ENCODE measurements at places on chromosomes 5 and 9.
A peak's percentile ranks its signal among the peaks of the same experiment; 100 is the strongest.

DNA sequence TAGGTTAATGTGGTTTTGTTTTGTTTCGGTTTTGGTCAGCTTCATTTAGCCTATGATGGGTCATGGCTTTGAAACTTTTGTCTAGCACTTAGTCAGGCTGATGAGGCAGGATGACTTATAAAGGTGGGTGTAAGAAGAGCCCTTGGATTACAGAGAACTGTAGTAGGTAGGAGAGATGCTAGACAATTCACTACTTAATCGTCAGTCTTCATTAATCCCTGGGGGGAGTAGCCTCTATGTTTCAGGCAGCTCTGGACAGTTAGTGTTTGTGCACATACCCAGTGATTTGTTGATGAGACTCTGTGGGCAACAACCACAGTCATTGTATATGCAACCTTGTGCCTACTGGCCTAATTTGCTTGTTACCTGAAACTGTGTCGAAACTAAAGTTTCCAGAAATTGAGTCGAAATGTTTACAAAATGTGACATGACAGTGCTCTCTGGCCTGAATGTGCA, 113.3 kb downstream of the MTREX start:
- no peak for DNase-seq

DNA sequence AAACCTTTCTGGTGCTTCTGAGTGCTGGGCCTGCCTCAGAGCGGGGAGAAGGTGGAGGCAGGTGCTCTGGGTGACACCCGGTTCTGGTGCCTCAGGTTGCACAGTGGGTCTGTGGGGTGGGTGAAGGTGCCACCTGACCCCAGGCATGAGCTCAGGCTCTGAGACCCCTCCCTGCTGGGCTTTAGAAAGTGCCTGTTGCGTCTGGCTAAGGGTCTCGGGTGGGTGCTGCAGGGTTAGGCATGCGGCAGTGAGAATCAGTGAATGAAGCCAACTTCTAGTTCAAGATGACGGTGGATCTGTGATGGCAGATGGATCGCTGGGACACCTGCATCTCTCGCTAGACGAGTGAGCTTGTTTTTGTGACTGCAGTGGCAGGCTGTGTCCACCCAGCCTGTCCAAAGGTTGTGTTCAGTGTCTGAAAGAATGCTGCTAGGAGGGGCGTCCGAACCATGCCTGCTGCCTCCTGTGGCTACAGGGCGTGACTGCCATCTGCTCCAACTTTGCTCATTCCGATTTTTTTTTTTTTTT, 5.0 kb downstream of the SQSTM1 start:
- no peak for DNase-seq

DNA sequence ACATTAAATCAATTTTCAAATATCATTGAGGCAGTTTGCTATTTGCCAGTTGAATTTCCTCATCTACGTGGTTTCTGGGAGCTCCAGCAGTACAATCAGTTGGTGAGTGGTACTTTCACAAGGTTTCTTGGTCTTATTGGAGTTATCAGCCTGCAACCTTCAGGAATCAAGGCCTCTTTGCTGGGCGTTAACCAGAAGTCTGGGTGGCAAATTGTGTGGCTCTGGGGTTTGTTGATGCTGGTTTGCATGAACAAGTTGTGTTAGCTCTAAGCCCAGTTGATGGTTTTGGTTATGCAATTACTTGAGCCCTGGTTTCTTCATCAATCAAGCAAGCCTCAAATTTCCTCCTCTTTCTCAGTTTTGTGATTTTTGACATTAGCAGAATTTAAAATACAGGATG, 152.9 kb upstream of the ANKRD55 start:
- no peak for DNase-seq

DNA sequence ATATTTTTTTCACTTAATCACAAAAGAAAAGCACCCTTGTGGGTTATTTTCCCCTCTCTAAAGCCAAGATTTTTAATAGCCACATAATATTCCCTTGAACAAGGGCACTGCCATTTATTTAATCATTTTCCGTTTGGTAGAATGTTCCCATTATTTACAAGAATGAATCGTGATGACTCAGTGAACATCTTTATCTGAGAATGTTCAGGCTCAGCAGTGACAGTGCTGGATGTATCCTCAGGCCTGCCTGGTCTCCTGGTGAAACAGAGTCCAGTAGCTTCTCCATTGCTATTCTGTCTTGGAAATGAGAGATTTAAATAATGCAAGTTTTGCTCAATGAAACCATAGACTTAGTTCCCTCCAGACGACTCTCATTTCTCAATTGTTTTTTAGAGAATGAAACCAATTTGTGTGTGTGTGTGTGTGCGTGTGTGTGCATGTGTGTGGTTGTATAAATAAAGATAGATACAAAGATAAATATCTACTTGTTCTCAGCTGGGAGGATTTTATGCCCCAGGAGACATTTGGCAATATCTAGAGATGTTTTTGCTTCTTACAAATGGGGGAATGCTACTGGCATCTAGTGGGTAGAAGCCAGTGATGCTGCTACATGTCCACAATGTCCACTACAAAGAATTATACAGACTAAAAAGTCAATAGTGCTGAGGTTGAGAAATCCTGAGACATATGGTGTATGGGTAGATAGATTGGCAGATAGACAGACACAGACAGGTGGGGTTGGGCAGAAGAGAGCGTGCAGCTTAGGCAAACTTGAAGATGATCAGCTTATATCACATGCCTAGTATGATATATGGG, 55.0 kb downstream of the PAPPA start:
- DNase-seq = peak; percentile 23

- no peak for DNase-seq
These were observed 206.6 kb downstream of the SEMA5A start for GRCh38 chr5:9339206-9339818.

- peak; percentile 86 for DNase-seq
These were observed 55.3 kb upstream of the IL17B start for GRCh38 chr5:149434162-149435014.

- no peak for DNase-seq
These were observed 100.9 kb upstream of the MAP1B start for GRCh38 chr5:72006361-72006760.

- DNase-seq = no peak
These were observed 153.6 kb downstream of the GNAQ start for GRCh38 chr9:77877976-77878375.

- DNase-seq = no peak
These were observed 360.4 kb downstream of the PDE4D start for GRCh38 chr5:59532979-59533729.

GRCh38 chr9:94941211-94941875, 214.8 kb downstream of the AOPEP start:
- no peak for DNase-seq

GRCh38 chr9:22039258-22039657, 30.2 kb upstream of the CDKN2B start:
- no peak for DNase-seq

DNA sequence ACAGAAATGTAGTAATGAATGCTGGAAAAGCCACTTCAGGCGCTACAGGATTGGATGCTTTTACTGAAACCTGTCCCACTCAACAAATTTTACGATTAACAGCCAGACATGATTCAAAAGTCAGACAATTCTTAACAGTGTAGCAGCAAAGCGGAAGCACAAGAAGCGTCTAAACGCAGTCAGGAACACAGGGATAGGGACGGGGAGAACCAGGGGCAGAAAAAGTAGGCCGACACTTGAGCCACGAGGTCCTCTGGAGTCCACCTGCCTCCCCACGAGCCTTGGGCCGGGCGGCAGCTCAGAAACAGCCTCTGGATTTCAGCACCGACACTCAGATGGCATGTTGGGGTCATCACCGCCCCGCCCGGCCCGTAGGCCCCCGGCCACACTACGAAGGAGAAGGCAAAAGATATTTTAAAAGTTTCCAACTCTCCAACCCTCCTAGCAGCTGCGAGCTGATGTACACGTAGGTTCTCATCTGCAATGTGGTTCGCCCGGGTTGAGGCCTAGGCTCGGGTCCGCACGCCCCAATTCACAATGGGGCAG, 615 bp downstream of the RACK1 start:
- DNase-seq = no peak

DNA sequence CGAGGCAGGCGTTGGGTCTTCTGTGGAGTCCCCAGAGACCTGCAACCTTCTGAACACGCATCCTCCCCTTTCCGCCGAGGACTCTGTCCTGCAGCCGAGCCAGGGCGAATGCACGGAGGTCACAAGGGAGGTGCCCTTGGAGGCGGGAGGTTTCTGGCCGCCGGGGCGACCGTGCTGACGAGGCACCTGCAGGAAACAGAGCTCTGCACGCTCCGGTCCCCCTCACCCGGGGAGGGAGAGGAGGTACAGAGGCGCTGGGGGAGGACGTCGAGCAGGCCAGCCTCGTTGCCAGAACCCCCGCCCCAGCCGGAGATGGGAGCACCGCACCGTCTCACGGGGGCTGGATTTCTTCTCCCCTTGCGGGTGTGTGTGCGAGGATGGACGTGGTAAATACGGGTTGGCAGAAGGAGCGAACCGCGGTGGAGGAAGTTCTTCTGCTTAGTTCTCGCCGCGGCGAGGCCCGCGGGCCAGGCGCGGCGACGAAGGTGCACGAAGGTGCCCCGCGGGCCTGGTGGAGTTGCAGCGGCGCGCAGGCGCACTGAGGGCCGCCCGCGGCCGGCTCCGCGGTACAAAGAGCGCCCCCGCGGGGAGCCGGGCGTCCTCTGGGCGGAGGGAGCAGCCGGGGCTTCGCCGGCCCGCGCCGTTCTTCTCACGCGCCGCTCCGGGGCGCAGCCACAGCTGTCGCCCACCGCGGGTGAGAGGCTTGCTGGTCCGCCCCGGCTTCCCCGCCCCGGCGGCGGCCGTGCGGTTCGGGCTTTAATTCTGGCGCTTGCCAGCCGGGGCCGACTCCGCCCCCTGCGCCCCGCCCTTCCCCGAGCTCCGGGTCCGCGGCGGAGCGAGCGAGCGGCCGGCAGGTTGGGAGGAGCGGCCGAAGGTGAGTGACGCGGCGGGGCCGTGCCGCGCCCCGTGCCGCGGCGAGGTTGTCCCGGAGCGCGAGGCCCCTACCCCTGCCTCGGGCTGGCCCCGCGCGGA, 289.5 kb downstream of the DOCK8 start:
- peak; percentile 92 for DNase-seq

GRCh38 chr5:149521739-149522685, 29.2 kb downstream of the CSNK1A1 start:
- no peak for DNase-seq

GRCh38 chr9:101739311-101739710, 864 bp upstream of the GRIN3A start:
- no peak for DNase-seq

DNA sequence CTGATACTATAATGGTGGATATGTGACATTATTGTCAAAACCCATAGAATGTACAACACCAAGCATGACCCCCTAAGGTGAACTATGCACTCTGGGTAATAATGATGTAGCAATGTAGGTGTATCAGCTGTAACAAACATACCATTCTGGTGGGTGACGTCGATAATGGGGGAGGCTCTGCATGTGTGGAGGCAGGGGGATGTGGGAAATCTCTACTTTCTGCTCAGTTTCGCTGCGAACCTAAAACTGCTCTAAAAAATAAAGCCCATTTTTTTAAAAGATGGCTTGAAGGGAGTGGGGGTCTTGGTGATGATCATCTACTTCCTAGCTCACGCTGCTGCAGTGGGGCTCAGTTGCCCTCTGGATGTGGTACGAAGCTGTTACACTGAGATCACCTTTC, 51.1 kb downstream of the RASGEF1C start:
- DNase-seq = no peak

DNA sequence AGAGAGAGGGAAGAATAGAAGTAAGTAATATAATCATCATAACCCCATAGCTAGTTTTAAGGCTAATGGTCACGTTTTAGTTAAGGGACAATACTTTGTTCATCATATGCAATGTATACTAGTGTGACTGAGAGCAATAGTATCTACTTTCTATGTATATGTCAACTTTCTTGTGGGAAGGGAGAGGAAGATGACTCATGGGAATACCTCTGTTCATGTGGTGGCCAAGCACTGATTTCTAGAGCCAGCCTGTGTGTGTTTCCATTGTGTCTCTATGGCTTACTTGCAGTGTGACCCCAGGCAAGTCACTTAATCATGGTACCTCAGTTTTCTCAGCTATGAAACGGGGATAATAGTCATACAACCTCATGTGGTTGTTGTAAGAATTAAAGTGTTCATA, 639.6 kb downstream of the CETN3 start:
- no peak for DNase-seq

DNA sequence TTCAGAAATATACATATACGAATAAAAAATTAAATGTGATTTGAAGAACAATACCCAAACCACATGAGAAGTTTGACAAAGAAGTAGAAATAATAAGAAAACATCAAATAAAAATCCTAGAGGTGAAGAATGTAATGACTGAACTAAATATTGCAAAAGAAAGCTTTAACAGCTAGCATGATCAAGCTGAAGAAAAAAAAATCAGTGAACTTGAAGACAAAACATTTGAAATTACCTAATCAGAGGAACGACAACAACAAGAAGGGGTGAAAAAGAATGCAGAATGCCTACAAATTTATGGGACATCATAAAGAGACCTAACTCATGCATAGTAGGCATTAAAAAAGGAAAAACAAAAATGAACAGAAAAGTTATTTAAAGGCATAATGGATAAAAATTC, 60.5 kb upstream of the SPEF2 start:
- DNase-seq = no peak

- no peak for DNase-seq
These were observed 5.1 kb upstream of the GNPDA1 start for GRCh38 chr5:142017832-142018427.

DNA sequence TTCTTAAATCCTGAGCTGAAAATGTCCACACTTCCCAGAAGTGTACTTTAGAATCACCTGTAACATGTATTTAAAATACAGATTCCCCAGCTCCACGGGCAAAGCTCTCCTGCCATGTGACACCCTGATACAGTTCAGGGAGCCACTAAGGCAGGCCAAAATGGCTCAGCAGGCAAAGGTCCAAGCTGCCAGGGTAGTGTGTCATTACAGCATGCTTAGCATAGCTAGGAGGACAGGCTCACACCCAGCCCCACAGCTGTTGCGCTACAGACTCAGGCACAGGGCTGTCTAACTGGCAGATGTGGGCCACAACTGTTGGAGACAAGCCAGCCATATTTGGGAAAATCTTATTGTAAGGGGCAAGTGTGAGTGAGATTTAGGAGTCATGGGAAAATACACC, 73.0 kb downstream of the C9orf85 start:
- peak; percentile 80 for DNase-seq

DNA sequence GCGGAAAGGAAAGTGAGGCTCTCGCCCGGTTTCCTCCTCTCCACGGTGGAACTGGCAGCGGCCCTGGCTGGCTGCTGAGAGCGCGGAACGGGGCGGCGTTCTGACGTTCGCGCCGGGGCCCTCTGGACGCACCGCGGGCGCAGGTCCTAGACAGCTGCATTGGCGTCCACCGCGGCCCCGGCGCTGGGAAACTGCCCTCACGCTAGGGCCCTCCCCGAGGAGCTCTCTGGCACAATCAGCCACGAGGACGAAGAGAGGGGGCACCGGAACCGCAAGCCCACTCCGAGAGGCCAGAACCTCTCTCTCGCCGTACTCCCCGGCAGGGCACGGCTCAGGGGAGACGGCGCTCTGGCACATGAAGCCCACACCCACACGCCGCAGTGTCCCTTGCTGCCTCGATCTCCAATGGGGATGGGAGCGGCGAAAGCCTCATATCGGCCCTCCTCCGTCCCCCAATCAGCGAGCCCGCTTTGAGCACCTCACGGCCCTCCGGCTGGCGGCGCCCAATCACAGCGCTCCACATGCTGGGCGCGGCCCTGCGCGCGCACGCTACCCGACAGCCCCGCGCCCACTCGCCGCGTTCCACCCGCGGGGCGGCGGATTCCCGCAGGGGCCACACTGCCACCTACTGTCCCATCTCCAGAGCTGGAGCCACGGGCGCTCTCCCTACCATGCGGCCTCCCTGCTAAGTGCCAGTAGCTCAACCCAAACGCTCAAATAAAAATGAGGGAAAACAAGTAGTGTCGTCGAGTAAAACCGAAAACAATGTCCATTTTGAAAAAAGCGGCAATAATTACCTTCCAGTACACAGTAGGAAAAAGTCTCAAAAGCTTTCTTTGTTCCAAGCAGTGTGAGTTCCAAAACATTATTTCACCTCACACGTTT, 11.8 kb downstream of the MRPS27 start:
- peak; percentile 99 for DNase-seq
